Bone marrow (tissue), 2 donors: ENCODE measurements at places on chromosomes 13 and 19.

GRCh38 chr13:30796631-30797601 is 61.6 kb downstream of the ALOX5AP start:
- DNase-seq = no peak

- no peak for DNase-seq
Measured at GRCh38 chr13:62433660-62434059, 1018.0 kb upstream of the PCDH20 start.

- DNase-seq = no peak
Measured at GRCh38 chr13:21362741-21363140, 96.4 kb downstream of the ZDHHC20 start.

- DNase-seq = no peak
Measured at GRCh38 chr13:52665325-52665724, 12.7 kb downstream of the SUGT1 start.

DNA sequence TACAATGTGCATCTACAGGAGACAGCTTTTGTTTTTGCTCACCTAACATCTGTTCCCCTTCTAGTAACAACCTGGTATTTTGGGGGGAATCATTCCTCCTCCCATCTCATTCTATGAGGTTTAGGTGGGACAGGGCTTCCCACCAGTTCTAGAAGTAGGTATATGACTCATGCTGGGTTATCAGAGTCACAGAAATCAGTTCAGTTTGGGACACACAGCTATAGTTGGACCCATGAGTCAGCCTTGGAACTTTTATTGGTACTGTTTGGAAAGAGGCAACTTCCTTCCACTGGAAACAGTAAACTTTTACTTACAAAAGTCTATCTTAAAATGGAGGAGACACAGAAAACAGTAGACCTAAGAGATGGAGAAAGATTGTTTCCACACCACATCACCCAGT is 185.5 kb downstream of the DNAJC3 start:
- no peak for DNase-seq

GRCh38 chr19:10669246-10669645 is 15.1 kb downstream of the ILF3 start:
- DNase-seq = no peak

GRCh38 chr19:28531979-28532378 is 681.0 kb downstream of the UQCRFS1 start:
- DNase-seq = no peak

DNA sequence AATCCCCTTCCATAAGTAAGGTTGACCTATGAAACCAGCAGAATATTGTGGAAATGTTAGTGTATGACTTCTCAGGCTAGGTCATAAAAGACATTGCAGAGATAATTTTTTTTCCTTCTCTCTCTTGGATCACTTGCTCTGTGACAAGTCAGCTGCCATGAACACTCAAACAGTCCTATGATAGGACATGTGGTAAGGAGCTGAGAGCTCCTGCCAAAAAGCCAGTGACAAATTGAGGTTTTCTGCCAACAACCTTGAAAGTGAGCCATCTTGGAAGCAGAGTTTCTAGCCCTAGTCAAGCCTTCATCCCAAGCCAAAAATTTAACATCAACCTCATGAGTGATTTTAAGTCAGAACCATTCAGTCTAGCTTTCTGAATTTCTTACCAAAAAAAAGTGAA is 270.9 kb upstream of the NBEA start:
- DNase-seq = no peak

- no peak for DNase-seq
Measured at GRCh38 chr19:54160182-54160811, 776 bp upstream of the LENG1 start.

GRCh38 chr13:24083722-24084421 is 76.6 kb upstream of the SPATA13 start:
- no peak for DNase-seq

- DNase-seq = no peak
Measured at GRCh38 chr13:40190641-40191100, 475.8 kb downstream of the FOXO1 start.

- DNase-seq = no peak
Measured at GRCh38 chr13:34361560-34361959, 543.6 kb downstream of the RFC3 start.

DNA sequence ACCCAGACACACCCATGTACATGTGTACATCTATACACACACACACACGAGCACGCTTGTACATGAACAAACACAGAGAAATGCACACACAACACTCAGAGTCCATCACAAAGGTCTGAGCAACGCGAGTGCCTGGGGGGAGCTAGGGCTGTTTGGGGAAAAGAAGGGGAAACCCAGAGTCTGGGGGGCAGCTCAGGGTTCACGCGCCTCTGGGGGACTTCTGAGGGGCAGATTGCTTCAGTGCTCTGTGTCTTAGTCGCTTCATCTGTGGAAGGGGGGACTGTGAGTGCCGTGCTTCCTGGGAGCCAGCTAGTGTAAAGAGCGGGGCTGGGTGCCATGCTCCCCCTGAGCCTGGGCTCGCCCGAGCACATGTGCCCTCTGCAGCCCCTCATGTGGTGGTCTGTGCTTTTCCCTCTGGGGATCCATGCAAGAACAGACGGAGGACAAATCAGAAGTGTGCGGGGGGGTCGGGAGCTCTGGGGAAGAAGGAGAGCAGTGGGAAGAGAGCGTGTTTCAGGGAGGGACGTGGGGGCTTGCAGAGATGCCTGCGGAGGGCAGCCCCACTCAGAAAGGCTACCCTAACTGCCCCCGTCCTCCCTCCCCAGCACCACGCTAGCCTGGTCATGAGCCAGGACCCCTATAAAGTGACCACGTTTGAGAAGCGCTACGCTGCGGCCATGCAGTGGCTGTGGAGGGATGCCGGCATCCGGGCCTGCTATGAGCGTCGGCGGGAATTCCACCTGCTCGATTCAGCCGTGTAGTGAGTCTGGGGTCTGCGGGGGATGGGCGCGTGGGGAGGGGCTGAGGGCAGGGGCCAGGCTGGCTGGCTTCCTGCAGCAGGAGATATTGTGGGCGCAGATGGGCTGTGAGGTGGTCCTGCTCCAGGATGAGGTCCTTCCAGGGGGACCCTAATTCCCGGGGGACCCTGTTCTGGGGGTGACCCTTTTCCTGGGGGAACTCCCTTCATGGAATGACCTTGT is 14.0 kb downstream of the GNA15 start:
- DNase-seq = no peak

- DNase-seq = no peak
Measured at GRCh38 chr19:7864690-7865074, 9.5 kb downstream of the PRR36 start.

GRCh38 chr19:36423925-36424324 is 5.5 kb upstream of the ZFP82 start:
- no peak for DNase-seq

DNA sequence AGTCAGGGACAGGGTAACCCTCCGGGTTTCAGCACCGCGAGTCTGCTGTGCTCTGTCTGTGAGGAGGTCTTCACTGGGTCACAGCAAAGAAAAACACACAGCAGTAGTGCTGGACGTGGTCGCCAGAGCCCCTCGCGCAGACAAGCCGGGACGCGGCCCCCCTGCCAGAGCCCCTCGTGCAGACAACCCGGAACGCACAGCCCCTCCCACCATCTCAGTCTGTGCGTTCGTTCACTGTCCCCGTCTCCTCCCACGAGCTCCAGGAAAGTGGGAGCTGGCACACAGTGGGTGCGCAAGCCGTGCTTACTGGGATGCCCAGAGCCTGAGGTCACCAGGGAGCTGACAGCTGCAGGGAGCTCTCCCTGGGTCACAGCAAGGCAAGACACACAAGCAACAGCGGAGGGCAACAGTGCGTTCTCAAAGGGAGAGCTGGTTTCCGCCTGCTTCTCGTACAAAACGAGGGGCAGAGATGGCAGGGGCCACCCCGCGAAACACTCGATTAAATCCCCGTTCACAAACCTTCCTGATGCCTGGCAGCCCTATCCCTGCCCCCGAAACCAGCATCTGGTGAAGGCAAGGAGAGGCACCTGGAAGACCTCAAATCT is 3.2 kb upstream of the PLPP2 start:
- no peak for DNase-seq

GRCh38 chr13:51626749-51627148 is 42.5 kb downstream of the WDFY2 start:
- no peak for DNase-seq

DNA sequence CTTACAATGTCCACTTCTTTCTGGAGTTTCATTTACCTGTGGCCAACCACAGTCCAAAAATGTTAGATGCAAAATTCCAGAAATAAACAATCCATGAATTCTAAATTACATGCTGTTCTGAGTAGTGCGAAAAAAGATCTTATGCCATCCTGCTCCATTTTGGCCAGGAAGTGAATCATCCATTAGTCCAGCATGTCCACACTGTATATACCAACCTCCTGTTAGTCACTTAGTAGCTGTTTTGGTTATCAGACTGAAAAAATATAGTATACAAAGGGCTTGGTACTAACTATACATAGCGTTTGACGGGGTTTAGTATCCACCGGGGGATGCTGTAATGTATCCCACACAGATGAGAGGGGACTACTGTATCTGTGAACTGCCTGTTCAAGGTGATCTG is 618.0 kb upstream of the ARGLU1 start:
- DNase-seq = no peak

DNA sequence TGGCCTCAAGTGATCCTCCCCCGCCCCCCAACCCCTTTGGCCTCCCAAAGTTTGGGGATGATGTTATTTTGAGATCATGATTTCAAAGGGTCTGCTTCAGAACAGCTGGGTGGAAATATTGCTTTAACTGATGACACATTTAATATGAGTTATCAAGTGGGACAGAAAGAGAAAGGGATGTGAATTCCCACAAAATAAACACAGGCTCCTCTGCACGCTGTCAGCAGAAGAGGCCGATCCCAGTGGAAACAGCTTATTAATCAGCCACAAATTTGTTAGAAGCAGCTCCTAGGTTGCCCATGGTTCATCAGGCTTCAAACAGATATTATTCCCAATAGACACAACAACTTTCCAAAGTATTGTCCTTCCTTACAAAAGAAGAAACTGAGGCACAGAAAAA is 4.7 kb downstream of the DCLK1 start:
- no peak for DNase-seq

- DNase-seq = no peak
Measured at GRCh38 chr13:98026457-98026857, 73.0 kb downstream of the IPO5 start.

DNA sequence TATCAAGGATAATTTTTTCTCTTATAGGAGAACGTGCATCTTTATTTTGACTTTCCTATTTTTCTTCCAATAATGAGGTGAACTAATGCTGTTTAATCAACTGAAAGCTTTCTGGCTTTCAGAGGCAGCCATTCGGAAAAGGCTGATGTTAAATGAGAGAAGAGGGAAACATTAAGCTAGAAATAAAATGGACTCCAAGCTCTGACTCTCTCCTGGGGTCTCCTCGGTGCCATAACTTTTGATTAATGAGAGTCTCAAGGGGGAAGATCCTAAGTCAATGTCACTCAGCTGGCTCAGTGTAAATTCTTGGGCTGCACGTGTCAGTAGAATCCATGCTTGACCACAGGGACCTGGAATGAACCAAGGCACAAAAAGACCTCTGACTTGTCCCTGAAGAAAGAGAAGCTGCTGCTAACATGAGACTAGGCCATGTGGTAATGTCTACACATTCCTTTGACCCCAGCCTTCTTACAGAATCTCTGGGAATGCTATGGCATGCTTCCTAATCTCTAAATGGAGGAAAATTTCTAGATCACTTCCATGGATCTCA is 152.2 kb upstream of the RFC3 start:
- no peak for DNase-seq

GRCh38 chr13:26305676-26306075 is 51.7 kb downstream of the CDK8 start:
- DNase-seq = no peak

GRCh38 chr19:16529466-16530144 is 12.6 kb downstream of the CHERP start:
- no peak for DNase-seq

DNA sequence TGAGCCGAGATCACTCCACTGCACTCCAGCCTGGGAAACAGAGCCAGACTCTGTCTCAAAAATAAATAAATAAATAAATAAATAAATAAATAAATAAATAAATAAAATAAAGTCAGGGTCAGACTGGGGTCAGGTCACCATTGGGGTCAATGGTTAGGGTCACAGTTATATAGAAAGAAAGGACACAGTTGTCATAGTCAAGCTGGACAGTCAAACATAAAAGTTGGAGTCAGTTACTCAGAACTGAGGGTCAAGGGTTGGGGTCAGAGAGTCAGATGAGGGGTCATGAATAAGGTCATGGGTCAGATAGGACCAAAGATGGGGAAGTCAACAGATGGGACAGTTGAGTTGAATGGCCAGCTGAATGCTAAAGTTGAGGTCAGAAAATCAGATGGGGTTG is 16.7 kb upstream of the EPOR start:
- DNase-seq = no peak

DNA sequence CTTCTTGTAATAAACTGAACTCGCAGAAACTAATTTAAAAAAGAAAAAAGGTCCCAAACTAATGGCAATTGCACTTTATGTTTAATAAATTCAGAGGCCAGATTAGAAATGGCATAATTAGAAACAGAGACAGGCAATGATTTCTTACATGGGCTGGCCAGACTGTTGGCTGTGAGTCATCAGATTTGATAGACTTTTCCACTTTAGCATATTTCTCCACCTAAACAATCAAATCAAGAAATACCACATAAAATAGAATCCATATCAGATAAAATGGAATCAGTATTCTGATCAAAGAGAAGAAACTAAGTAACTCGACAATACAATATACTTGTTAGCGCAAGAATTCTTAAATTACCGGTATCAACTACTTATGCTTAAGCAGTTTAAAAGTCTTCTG is 29.0 kb downstream of the EXOSC8 start:
- DNase-seq = no peak

DNA sequence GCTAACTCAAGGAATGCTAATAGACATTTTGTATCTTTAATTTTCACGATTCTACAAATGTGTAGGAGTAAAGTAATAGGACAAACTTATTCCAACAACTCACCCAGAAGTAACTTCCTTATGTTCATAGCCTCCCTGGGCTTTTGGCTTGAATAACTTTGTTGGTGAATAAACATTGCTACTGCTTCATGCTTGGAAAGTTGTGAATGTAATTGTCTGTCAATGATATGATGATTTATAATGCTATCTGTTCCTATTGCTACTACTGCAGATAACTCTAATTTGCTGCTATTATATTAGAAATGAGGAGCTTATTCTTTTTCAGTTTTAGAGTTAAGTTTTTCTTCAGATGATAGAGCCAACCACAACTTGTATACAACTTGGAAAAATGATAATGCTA is 307.7 kb downstream of the PCDH9 start:
- no peak for DNase-seq

DNA sequence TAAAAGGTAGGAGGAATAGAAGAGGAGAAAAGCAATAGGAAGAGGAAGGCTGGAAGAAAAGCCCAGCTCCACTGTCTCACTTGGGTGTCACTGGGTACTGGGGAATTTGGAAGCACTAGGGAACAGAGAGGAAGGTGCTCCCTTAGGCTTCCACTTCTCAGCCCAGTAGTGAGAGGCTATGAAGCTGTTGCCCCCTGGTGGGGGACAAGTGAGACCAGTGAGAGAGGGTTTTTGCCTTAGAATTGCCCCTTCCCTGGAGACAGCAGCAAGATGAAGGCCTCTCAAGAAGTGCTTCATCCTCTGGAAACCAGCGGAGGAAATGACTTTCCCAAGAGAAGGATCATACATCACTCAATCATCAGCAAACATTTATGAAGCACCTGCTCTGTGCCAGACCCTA is 4.7 kb upstream of the ZNF606 start:
- DNase-seq = no peak
